GM23338 (cell line): ENCODE measurements at places on chromosomes 3 and 15.

DNA sequence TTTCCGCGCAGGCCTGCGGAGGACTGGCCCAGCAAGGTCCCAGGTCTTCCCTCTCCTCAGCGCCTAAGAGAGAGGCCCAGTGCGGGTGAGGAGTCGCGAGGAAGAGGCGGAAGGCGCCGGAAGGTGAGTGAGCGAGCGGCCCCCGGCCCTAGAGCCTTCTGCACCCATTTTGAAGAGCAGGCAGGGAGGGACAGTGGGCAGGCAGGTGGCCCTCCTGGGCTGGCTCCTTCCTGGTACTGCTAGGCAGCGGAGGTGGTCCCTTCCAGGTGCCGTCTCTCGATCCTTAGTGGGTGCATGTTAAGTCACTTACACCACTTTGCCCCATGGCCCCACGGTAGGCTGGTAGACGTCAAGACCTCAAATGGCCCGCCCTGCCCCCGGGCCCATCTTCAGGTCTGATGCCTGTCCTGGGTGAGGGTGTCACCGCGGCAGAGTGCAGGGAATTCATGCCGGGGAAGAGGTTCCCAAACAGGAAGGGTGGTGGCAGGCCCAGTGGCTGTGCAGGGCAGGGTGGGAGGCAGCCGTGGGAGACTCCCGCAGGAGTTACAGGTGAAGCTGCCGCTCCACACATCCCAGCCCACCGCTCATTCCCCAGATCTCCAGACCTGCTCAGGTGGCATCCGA is 14.4 kb downstream of the PAK6 start:
- DNase-seq: no peak

DNA sequence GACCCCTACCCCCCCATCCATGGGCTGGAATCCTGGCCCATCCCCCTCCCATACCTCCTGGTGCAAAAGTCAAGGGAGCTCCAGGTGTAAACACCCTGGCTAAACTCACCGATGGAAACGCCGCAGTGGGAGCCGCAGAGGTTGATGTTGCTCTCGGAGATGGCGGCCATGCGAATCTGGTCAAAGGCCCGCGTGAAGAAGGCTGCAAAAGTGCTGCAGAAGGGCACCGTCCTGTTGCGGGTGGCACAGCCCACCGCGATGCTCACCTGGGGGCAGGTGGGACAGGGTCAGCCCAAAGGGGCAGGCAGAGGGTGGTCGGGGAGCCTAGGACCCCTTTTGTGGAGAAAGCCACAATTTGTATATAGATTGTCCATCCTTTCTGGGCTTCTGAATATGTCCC is 26.7 kb downstream of the TKT start:
- DNase-seq: no peak

- no peak for DNase-seq
These were observed 4.7 kb upstream of the EBLN2 start for GRCh38 chr3:73056845-73057150.

DNA sequence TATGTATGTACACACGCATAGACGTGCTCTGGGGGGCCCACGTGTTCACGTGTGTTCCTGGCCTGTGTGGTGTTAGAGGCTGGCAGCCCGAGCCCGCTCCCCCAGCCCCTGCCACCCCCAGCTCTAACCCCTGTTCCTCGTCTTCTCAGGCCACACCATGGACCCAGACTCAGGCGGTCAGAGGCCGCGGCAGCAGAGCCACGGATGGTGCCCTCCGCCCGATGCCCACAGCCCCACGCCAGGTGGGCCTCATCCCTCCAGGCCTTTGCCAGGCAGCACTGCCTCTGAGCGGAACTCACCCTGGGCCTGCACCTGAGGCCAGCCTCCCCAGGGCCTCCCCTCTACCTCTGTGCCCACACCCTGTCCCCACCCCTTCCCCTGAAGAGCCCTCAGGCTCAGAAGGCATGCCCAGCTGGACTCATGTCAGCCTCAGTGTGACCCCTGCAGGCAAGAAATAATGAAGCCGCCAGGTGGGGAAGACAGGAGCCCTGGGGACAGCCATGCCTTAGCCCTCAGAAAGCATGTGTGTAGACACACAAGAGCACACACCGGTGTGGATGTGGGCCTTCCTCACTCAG is 16.4 kb upstream of the GNAT1 start:
- DNase-seq: no peak

DNA sequence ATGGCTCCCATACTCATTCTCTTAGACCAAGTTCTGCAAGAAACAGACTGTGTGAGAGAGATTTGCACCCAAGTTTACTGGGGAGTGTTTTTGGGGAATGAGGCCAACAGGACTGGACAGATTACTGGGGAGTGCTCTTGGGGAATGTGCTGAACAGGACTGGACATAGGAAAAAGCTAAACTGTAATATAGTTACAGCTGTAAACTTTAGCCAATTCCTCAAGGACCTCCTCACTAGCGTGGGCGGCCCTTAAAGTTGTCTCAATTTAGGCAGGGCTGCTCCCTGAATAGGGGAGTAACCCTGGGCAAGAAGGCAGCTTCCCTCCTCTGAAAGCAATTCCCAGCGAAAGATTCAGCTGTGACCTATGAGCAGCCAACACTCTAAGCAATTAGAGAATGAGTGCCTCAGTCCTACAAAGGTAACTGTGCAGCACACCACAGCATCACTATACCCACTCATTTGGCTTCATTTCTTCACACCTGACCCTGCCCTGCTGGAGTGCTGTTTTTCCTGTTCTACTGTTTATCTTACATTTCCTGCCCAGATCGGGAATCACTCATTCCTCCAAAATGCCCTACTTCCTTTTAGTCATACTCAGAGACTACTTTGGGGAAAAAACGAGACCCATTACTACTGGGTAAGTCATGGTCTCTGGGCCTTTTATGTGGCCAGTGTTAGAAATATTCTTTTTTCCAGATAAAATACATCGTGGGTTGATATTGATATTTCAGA is 41.3 kb upstream of the TRIM42 start:
- DNase-seq: no peak

DNA sequence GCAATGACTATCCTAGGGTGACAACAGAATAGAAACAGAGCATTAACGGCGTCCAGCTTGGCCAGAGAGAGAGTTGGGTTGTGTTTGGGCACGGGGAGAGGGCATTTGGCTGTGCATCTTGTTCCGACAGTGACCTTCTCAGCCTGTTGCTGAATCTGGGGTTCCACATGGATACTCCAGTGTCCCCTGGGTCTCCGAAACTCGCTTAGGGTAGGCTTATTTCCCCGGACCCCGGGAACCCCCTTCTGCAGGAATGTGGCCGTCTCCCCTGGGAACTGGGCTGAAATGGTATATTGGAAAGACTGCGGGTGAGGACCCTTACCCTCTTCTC is 7.9 kb downstream of the SHOX2 start:
- no peak for DNase-seq

DNA sequence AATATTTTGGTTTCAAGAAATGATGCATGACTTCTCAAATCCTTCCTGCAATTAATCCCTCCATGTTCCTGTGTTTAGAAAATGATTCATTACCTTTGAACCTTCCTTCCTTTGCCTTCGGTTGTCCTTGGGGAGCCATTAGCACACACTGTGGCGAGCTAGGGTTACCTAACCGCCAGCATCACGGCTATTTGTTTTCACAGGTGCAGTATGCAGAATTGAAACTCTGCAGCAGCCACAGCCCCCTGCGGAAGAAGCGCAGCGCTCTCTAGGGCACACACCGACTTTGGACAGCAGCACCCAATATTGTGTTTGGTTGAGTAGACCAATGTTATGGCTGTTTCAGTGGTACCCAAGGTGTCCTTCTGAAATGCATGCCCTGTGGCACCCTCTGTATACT is 247.4 kb downstream of the MCTP2 start:
- no peak for DNase-seq

GRCh38 chr3:26588931-26589330 is 33.6 kb upstream of the LRRC3B start:
- no peak for DNase-seq

DNA sequence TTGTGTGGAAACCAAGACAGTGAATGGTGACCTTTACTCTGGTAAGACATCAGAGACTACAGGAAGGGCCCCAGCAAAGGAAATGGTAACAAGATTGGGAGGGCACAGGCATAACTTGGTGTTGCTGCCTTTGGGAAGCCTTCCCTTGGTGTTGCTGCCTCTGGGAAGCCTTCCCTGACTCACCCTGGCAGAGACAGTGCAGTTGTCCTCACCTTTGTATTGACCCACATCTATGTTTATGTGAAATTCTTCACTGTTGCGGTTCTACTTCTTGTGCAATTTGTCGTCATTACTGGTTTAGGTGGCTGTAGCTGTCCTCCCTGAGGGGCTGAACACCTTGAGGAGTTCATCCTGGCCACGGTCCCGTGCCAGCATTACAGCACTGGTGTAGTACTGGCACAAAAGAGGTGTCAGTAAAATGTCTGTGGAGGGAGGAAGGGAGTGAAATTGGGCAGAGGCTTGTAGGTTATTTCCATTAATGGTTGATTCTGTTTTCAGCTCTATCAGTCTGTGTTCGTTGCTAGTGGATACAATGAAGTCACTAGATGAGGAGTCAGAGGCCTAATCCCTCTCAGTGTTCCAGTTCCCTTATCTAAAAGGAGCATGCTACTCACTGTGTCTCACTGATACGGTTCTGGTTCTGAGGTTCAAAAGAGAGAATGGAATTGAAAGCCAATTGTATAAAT is 21.6 kb downstream of the IFT122 start:
- no peak for DNase-seq

DNA sequence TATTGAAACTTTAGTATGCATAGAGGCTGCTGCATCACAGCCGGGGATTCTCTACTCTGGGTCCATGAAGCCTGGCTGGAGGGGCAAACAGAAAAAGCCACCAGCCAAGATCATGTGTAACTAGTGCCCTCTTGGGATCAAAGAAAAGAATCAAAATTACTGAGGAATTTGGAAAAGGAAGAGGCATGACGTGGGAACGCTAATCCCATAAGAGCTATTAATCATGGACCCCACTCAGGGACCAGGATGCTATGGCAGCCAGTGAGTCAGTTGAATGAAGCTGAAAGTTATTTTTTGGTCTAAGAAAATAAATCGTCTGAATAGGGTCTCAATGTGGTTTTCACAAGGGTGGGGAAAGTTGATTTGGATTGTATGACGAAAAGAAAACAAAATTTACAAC is 1165.1 kb downstream of the ROBO2 start:
- peak; percentile 46 for DNase-seq

- DNase-seq: no peak
These were observed 237.1 kb upstream of the GOLGA6L4 start for GRCh38 chr15:83998486-83998885.

- DNase-seq: no peak
These were observed 139.0 kb downstream of the CTNNB1 start for GRCh38 chr3:41338276-41338675.

- DNase-seq: no peak
These were observed 12.1 kb downstream of the EAF1 start for GRCh38 chr3:15439476-15439875.

DNA sequence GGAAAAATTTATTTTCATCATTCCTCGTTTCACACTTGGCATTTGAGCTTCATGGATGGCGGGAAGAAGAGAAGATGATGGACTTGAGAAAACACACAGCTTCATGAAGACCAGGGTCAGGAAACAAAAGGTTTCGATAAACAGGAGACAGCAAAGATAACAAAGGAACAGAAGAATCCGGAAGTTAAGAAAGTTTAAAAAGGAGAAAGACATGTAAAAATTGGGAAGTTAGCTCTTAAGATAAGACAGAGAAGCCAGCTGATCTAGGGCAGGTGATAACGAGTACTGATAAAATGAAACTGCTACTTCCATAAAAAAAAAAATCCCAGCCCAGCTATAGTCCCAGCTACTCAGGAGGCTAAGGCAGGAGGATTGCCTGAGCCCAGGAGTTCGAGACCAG is 23.9 kb downstream of the IL5RA start:
- DNase-seq: no peak

DNA sequence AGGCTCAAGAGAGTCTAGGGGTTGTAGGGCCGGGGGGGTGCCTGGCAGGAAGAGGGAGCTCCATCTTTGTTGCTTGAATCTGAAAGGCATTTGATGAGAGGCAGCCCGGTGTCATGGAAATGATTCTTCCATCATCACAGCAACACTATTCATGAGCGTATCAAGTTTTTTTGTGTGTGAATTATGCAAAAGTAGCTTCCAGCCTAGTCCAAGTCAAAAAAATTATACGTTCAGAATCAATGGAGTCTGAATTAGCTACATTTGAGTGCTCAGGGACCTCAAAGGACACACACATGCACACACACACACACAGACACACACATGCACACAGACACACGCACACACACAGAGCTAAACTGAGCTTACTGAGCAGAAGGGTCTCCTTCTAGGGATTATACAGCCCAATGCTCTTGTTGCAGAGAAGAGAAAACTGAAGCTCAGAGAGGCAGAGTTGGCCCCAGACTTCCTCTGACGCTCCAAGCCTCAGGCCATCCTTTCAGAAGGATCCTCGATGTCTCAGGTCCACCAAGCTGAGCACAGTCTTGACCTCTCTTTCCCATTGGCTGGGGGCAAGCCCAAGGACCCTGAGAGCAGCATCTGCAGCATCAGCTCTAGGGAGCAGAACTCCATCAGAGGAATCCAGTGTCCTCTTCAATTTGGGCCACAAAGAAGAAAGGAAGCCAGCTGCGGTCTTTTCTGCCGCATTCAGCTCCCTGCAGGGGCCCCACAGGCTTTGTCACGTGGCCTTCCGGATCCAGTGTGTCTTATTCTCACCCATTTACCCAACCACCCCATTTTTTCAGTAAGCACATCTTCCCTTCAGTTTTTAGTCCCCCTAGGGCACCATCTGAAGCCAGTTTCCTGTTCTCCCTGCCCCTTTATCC is 228.0 kb downstream of the UACA start:
- DNase-seq: no peak

GRCh38 chr3:152511904-152512303 is 243.2 kb downstream of the MBNL1 start:
- DNase-seq: no peak

DNA sequence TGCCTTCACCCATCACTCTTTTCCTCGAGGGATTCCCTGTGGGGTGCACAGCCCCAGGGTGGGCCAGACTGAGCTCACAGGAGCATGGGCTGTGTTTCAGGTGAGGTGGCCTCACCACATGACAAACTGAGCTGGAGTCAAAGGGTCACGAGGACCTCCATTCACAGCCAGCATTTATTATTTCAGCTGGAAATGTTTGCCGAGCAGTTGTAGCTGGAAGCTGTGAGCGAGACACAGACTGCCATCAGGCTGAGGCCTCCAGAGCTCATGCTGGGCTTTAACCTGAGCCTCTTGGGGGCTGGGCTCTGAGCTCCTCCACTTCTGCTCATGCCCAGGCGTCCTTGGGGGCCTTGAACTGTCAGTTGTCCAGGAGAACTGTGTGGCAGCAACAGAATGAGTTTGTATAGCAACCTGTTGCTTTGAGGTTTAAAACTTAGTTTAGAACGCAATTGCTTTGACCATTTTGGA is 57.5 kb downstream of the FLNB start:
- DNase-seq: no peak

DNA sequence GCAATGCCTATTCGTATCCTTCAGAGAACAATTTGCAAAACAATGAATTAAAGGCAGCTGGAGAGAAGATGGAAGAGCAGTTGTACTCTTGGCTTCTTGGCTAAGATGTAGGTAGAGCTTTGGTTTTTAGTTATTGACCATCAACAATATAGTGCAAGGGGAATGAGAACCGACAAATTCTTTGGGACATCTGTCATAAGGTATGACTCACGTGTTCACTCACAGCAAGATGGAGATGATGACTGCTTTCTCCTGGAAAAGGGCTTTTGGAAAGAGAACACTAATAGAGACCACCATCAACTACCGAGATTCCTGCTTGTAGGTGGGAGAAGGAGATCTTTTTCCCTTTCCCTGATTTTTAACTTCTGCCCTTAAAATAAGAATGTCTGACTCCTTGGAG is 234.9 kb downstream of the NTRK3 start:
- no peak for DNase-seq

- peak; percentile 31 for DNase-seq
These were observed 1.7 kb upstream of the PLCB2 start for GRCh38 chr15:40309344-40309862.
